ENCODE measurements at places on chromosomes 3 and 15. TPM values are rescaled to one million over a fixed set of nuclear protein-coding genes. Genes with fewer than 3 reads are reported as not detected.

Gene ITPKA
- total RNA-seq = 0.52 TPM

Gene SOX2
- total RNA-seq = 1.3 TPM

GRCh38 chr3:29286478-29287240 lies 5.8 kb downstream of the RBMS3 start:
- no peak for DNase-seq

Gene ECE2
- 11.7 TPM for total RNA-seq

Gene C2CD4A
- total RNA-seq = 1.6 TPM

DNA sequence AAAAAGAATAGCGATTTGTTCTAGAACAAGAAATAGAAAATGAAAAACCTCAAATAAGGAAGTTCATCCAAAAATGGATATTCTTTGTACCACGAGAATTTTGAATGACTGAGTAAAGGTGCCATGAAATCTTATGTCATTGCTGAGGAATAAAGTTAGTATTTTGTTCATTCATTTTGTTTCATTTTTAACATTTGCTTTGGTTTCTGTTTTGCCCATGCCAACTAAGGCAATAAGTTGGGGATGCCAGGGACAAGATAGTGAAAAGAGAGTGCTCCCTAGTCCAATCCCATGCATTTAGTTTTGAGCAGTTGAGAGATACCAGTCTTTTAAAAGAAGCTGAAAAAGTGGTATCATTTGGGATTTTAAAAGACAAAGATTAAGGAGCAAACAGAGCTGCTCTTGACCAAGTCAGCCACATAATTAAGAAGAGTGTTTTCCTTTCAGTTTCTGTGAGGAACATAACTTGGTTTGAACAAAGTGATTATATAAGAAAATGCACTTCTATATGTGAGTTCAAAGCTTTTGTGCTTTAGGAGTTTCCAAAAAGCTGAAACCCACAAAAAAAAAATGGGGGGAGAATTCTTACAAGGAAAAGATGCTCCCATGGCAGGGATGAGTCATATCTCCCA lies 201.4 kb downstream of the PLOD2 start:
- no peak for DNase-seq

DNA sequence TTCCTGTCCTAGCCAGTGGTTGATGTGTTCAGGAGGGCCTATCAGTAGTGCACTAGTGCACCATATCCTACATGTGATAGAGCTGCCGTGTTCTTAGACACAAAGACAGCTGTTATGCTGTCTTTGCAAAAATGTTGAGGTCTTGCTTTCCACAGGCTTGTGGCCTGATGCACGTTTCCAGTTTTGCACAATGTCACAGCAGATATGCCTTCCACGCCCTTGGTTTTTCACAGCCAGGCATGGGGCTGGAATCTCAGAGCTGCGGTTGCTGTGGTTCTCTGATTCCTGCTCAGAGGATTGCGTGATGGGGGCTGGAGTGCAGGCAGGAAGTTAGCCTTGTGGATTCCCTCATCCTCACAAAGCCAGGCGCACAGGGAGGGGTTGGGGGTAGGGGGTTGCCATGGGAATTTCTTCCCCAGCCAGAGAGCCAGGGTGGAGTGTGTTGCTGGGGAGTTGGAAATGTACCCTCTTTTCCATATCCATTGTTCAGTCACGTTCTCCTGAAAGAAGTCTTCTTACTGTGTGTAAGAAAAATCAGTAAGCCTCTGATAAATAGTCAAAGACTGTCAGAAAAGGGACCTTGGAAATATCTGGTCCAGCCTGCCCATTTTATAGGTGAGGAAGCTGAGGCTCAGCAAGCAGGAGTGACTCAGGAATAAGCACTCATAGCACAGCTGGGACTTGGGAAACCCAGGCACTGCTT lies 79.4 kb downstream of the SMAD3 start:
- no peak for DNase-seq

Gene TJP1
- total RNA-seq = 70.9 TPM

Gene PLSCR2
- not detected for total RNA-seq

Gene TRAIP
- 1.8 TPM for total RNA-seq

Gene THUMPD3
- total RNA-seq = 16.1 TPM

DNA sequence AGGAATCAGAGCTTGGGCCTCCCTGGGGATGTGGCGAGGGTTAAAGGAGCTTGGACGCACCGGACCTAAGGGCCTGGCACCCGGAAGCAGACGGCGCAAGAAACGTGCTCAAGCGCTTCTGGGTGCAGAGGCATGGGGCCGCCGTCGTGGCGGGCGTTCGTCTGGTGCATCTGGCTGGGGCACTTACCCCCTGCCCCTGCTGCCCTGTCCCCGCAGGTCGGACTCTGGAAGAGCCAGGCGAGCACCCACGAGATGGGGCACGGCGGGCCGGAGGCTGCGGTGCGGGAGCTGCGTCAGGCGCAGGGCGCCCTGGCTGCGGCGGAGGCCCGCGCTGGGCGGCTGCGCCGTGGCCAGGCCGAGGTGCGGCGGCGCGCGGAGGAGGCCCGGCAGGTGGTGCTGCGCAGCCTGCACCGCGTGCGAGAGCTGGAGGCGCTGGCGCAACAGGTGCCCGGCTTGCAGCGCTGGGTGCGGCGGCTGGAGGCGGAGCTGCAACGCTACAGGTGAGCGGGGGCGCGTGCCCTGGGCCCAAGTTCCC lies 2.5 kb downstream of the EFCC1 start:
- peak; percentile 65 for DNase-seq

DNA sequence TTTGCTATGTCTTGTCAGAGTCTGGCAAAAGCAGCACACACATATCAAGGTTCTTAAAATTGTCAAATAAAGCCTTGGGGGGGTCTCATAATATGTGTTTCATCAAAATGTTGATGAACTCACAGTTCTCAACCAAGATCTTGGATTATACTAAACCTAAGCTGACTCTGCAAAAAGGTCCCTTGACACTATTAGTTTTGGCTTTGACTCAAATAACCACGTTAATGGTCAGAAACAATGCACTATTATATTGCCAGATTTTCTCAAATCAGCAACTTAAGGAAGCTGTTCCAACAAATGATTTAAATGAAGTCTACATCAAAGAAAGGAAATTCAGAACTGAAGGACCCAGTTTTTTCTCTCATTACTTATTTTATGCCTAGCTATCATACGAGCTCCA lies 1063.9 kb downstream of the ROBO1 start:
- no peak for DNase-seq

All from body of pancreas (tissue), 4 donors.